ENCODE measurements at places on chromosomes 16 and 17.

GRCh38 chr17:46770818-46771560 lies 47.5 kb downstream of the WNT3 start:
- no peak for DNase-seq

DNA sequence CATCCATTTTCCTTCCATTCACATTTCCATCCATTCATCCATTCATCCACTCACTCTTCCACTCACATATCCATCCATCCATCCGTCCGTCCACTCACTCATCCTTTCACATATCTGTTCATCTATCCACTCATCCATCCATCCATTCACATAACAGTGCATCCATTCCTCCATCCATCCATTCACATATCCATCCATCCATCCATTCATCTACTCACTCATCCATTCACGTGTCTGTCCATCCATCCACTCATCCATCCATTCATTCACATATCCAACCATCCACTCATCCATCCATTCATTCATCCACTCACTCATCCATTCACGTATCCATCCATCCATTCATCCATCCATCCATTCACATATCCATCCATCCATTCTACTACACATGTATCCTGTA lies 42.6 kb downstream of the SCNN1G start:
- no peak for DNase-seq

- DNase-seq: no peak
These were observed 165.3 kb downstream of the SALL1 start for GRCh38 chr16:50985733-50986132.

DNA sequence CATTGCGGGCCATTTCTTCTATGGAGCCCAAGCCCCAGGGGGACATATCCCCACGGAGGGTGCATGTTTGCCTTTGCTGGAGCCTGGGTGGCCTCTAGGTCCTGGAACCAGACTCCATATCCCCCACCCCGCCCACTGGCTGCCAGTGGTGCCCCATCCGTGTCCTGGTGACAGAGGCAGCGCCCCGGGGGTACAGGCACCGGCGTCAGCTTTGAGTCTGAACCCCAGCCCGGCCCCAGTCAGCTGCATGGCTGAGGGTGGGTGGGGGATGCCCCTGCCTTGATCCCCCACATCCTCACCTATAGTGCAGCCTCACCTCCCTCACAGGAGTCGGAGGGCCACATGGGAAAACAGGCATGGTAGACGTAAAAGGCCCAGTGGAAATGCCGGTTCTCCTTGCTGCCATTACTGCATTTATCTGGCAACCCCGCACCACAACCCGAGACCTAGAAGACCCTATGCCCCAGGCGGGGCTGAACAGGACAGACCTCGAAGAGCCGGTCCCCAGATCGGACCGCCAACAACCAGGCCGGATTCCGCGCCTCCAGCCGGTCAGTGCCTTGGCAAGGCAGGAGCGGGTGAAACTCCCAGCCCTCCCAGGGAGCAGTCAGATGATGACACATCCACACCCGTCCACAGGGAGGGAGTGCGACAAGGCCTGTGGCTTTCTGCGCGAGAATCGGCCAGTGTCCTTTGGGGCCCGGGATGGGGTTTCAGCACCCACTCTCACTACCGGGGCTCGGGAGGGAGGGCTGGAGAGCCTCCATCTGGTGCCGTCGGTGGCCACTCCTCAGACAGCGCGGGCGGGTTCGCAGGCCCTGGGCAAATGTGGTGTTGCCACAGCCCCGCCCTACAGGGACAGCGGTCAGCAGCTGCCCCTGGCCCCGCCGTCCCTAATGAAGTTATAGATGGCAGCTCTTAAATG lies 11.9 kb upstream of the SSTR5 start:
- DNase-seq: no peak

- DNase-seq: no peak
These were observed 46.1 kb downstream of the ZNRF1 start for GRCh38 chr16:75044800-75045361.

DNA sequence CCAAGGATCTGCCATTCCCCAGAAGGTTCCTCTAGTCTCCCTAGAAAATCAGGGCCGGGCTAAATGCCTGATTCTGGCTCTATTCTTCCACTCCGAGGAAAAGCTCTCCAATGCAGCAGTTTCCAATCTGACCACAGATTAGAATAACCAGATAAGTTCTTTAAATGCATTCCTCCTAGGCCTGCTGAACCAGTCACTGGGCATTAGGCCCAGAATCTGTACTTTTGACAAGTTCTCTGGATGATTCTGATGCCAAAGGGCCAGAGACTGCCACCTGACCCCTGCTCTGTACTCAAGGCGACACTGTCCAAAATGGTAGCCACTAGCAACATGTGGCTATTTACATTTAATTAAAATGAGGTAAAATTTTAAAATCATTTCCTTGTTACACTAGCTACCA lies 22.3 kb downstream of the MAP3K14 start:
- no peak for DNase-seq

GRCh38 chr17:41647940-41648410 lies 23.6 kb upstream of the KRT17 start:
- DNase-seq: peak; percentile 48

- no peak for DNase-seq
These were observed 75.8 kb downstream of the ABCC6 start for GRCh38 chr16:16147316-16147999.

GRCh38 chr17:13917634-13918033 lies 151.7 kb upstream of the COX10 start:
- no peak for DNase-seq

- DNase-seq: no peak
These were observed 1.3 kb downstream of the RAB37 start for GRCh38 chr17:74738051-74738996.

GRCh38 chr16:31201582-31202413 lies 762 bp downstream of the PYCARD start:
- no peak for DNase-seq

DNA sequence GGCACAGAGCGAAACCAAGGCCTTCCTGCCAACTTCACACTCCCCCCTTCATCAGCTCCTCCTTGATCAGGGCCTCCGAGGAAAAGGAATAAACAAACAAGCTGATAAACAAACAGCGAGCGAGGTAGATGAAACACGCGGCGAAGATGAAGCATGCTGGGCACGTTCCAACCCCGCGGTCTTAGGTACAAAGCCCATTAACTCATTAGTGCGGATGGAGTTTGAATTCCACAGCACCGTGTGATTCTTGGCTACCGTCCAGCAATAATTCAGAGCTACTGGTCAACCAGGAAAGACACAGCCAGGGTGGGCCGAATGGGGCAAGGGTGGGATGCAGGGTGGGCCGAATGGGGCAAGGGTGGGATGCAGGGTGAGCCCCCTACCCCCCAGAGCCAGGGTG lies 67.3 kb downstream of the RBFOX3 start:
- DNase-seq: no peak

DNA sequence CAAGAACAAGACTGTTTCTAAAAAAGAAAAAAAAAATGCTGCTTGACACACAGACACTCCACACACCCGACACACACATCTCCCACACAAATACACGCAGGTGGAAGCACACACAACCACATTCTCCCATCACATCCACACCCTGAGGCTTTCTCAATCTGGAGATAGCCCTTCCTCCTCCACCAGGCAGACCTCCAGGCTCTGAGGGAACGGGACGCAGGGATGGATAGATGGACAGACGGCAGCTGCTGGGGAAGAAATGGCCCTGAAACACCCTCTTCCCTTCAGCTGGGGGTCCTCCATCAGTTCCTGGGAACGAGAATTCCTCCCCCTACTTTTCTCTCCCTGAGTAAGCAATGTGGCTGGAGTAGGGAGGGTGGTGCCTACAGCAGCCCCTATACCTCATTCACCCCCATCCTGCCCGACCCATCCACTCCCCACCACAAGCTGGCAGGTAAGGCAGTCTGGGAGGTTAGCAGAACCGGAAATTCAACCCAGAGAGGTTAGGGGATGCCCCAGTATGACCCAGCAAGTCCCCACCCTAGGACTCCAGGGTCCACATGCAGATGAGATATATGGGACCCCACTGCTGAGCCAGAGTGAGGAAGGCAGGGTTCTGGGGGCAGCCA lies 4.1 kb upstream of the LITAFD start:
- DNase-seq: no peak

GRCh38 chr16:54265575-54266107 lies 20.9 kb downstream of the IRX3 start:
- no peak for DNase-seq

DNA sequence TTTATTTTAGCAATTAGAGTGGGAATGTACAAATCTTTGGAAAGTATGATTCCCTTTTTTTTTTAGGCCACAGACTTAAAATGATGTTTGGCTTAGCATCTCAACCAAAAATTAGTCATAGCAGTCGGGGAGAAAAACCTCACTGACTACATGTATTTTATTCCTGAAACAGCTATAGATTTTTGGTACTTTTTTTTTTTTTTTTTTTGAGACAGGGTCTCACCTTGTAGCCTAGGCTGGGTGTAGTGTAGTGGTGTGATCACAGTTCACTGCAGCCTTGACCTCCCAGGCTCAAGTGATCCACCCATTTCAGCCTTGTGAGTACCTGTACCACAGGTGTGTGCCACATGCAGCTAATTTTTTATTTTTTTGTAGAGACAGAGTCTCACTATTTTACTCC lies 23.4 kb downstream of the RNFT1 start:
- DNase-seq: no peak

- DNase-seq: no peak
These were observed 17.2 kb downstream of the USP7 start for GRCh38 chr16:8946544-8946943.

- no peak for DNase-seq
These were observed 495 bp downstream of the TXNDC17 start for GRCh38 chr17:6641247-6641863.

- DNase-seq: no peak
These were observed 8.9 kb upstream of the SEC14L1 start for GRCh38 chr17:77131904-77132303.

- no peak for DNase-seq
These were observed at the start of gene BCKDK for GRCh38 chr16:31108035-31108793. BCKDK (plus strand) TSS chr16:31108386; CDS start chr16:31109224, 838 bp downstream.

DNA sequence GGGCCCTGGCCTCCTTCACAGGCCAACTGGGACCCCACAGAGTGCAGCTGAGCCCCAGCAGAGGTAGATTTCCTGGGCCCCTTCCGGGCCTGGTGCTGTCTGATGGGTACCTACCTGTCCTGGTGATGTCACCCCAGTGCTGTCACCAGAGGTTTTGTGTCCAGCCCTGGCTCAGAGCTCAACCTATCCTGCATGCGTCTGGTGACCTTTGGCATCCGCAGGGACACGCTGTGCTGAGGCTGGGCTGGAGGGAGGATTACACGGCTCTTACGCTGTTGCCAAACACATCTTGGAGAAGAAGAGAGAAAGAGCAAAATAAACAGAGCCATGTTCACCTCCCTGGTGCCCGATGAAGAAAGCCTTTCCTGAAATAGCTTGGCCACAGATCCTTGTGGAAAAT lies 70.6 kb upstream of the MED9 start:
- no peak for DNase-seq

GRCh38 chr17:75238684-75239191 lies 22.7 kb downstream of the GGA3 start:
- DNase-seq: peak; percentile 22

- no peak for DNase-seq
These were observed 567.4 kb upstream of the ZFHX3 start for GRCh38 chr16:73615071-73615940.

DNA sequence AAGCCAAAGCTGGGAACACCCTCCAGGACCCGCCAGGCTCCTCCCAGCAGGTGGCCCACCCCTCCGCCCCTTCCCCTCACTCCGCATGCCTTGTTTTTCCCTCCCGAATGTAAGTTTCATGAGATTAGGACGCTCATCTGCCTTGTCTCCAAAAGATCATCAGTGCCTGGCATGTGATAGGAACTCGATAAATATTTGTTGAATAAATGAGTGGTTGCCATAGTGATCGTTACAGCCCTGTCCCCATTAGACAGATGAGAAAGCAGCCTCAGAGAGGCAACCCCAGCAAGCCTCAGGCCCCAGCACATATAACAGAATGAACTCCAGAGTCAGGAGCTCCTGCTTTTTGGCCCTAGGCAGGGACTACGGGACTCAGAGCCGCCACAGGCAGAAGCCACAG lies 5.0 kb downstream of the CAMKK1 start:
- no peak for DNase-seq

DNA sequence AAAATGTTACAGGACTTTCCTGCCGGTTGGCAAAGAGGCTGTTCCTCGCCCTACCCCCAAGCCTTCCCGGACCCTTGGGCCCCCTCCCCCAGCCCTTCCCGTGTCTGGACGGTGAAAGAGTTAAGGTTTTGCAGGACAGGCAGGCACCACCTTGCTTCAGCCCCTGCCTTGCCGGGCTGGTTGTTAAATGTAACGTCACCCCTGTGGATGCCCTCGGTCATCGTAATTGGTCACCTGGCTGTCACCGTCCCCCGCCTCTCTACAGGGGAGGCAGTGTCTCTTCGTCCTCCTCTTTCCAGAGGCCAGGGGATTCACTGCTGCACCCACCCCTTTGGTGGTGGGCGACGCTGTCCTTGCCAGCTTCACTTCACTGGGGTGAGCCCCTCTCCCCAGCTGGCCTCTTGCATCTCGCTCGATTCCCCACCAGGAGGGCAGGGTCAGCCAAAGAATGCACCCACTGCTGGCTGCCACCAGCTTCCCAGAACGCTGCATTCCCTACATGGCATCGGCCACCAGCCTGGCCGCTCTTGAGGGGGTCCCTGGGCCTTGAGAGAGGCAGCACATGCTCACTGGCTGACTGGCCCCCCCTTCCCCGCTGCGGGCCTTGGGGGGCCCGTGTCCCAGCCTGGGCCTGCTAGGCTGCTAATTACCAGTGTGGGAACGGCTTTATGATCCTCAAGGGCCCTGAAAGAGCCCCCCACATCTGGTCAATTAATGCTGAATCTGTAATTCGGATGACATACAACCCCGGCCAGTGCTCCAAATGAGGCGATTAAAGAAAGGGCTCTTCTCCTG lies 25.2 kb upstream of the GSE1 start:
- no peak for DNase-seq

- no peak for DNase-seq
These were observed 11.0 kb upstream of the C16orf74 start for GRCh38 chr16:85761861-85762260.

GRCh38 chr16:24936151-24936550 lies 79.0 kb downstream of the ARHGAP17 start:
- no peak for DNase-seq

DNA sequence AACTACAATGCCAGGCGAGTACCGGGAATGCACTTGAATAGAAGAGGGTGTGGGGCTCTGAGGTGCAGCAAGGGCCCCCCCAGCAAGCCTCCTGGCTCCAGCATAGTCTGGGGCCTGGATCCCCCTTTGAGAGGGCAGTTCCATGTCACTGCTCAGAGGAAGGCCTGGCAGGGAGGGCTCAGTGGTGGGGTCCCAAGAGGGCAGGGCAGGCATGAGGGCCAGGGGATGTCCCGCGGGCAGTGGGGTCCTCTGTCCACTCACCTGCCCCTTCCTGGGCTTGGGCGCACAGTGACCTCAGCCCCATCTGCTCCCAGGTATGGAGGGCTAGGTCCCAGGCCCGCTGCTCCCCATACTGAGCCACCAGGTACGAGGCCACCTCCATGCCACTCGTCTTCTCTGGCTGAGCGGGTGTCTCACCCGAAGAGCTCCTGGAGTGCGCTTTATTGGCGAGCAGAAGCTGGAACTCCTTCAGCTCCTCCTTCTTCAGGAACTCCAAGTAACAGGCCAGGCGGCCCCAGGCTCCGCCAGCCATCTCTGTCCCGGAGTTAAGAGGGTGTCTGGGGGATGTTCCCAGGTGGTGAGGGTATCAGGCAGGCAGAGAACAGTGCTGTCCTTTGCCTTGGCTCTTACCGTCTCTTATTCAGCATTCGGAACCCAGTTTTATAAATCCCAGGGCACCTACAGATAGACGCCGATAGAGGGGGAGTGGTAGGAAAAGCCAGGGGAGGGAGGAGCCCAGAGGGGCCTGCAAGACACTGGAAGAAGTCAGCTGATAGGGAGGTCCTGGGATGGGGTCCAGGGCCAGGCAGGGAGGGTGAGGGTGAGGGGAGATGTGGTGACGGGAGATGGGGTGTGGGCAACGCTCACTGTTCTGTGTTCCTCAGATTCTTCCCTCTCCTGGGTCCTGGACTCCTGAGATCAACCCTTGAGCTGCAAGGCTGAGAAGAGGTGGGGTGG lies 605 bp downstream of the NLRP1 start:
- DNase-seq: no peak

Measured in NCI-H1436 treated with DMSO at 0.1 percent for 48 hours (cell line).